Uterus (tissue), 4 donors: ENCODE measurements at places on chromosomes 6 and 20. TPM values are rescaled to one million over a fixed set of nuclear protein-coding genes. Genes with fewer than 3 reads are reported as not detected.

The DNAH8 gene
- not detected for total RNA-seq

The KHDC1 gene
- total RNA-seq, result 1.0 TPM

The ZNF391 gene
- total RNA-seq, result not detected

The OR2J3 gene
- total RNA-seq, result not detected

The TBCC gene
- total RNA-seq, result 7.9 TPM

The CDSN gene
- total RNA-seq, result 0.28 TPM

The ECT2L gene
- total RNA-seq, result 0.51 TPM

The TREML1 gene
- not detected for total RNA-seq

The STMND1 gene
- 1.4 TPM for total RNA-seq

- no peak overlapping the region for H3K4me3 ChIP-seq
- no peaks in the 10 kb centered on the region for H3K4me1 ChIP-seq
- H3K27me3 ChIP-seq, result no peaks in the 10 kb centered on the region
- no peaks in the 10 kb centered on the region for H3K36me3 ChIP-seq
- DNase-seq, result no peak
Observed at GRCh38 chr6:134177236-134177635, 124.8 kb upstream of the SLC2A12 start.

DNA sequence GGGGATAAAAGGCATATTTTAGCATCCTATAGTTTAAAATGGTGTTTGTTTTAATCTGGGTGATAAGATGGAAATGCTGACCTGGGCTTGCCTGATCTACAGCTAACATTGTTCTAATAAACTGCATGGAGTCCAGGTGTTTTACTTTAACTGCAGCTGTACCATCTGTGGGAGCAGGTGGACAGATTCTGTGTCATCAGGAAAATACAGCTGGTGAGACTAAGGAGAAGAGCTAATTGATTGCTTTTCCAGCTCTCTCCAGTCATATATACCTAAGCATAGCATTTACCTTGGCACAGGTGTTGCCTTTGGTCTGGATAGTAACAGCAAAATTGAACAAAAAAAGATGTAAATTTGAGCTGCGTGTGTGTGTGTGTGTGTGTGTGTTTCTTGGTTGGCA is 31.6 kb downstream of the CBFA2T2 start:
- no peak for DNase-seq
- no peaks in the 10 kb centered on the region for H3K4me1 ChIP-seq
- no peaks in the 10 kb centered on the region for H3K36me3 ChIP-seq
- no peak overlapping the region for H3K27ac ChIP-seq
- no peak overlapping the region for H3K4me3 ChIP-seq

DNA sequence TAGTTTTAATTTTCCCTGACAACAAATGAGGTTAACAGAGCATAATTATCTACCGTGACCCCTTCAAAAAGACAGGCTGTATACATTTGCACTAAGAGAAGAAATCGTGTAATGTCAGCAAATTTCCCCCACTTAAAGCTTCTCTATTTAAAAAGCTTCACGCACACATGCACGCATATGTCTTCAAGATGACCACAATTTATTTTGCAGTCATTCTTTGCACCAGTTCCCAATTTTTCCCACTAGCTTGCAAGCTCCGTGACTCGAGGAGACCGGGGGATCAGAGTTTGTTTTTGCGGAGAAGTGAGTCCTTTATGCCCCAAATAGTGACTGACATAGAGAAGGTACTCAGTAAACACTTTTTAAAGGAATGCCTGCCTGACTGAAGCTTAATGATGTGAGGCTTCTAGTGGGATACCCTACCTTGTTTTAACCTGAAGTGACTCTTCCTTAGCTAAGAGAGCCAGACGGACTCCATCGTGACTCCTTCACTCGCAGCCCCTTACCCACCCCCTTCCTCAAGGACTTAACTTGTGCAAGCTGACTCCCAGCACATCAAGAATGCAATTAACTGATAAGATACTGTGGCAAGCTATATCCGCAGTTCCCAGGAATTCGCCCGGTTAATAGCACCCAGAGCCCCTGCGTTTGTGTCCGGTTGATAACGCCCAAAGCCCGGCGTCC is 9.3 kb upstream of the NQO2 start:
- no peaks in the 10 kb centered on the region for H3K27me3 ChIP-seq
- peak overlapping the region; percentile 69 for H3K4me3 ChIP-seq
- DNase-seq, result no peak

GRCh38 chr20:6122873-6123648 is at the start of gene FERMT1:
Gene FERMT1, minus strand, starts transcription at chr20:6123030. Its CDS starts 3,476 bp downstream, at chr20:6119554.
- DNase-seq, result peak; percentile 55
- H3K36me3 ChIP-seq, result no peaks in the 10 kb centered on the region
- H3K4me3 ChIP-seq, result peak within 1 kb of the TSS; percentile 29
- H3K27me3 ChIP-seq, result no peaks in the 10 kb centered on the region
- no peak within 1 kb of the TSS for H3K27ac ChIP-seq

DNA sequence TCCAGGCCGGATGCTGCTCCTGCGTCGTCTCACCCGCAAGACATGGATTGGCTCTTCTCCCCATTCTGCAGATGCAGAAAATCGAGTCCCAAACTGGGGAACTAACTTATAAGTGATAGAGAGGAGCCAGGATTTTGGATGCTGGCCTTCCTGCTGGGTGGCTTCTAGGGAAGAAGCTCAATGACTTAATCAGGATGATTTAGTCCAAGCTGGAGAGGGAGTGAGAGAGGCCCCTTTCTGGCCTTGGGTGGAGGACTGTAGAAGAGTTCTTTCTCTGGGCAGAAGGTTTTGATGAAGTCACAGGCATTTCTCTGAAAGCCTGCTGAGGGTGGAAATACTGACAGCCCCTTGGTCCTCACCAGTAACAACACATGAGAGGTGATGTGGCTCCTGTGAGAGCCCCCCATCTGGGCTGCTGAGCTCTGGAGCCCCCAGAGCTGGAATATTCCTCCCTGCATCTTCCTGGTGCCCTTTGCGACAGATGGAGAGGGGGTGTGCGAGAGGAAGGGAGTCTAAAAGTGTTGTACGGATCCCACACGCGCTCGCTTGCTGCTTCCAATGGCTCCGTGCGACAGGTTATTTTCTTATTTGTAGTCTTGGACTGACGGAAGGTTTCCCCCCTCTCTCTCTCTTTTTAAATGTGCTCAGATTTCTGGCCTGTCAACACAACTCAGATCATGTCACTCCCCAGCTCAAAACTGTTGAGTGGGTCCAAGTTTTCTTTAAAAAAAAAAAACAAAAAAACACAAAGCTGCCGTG is 3.5 kb downstream of the SIRPA start:
- H3K27me3 ChIP-seq, result no peaks in the 10 kb centered on the region
- peak; percentile 35 for DNase-seq
- no peak overlapping the region for H3K27ac ChIP-seq
- H3K4me1 ChIP-seq, result no peaks in the 10 kb centered on the region
- no peaks in the 10 kb centered on the region for H3K36me3 ChIP-seq

- H3K27ac ChIP-seq, result peak overlapping the region; percentile 60
- no peak for DNase-seq
- no peaks in the 10 kb centered on the region for H3K4me1 ChIP-seq
- no peaks in the 10 kb centered on the region for H3K36me3 ChIP-seq
Observed at GRCh38 chr6:135880066-135880972, 28.8 kb downstream of the PDE7B start.

- no peak overlapping the region for H3K4me3 ChIP-seq
- H3K4me1 ChIP-seq, result no peaks in the 10 kb centered on the region
- DNase-seq, result no peak
- H3K27ac ChIP-seq, result no peak overlapping the region
Observed at GRCh38 chr6:56637640-56638039, 5.0 kb downstream of the DST start.

DNA sequence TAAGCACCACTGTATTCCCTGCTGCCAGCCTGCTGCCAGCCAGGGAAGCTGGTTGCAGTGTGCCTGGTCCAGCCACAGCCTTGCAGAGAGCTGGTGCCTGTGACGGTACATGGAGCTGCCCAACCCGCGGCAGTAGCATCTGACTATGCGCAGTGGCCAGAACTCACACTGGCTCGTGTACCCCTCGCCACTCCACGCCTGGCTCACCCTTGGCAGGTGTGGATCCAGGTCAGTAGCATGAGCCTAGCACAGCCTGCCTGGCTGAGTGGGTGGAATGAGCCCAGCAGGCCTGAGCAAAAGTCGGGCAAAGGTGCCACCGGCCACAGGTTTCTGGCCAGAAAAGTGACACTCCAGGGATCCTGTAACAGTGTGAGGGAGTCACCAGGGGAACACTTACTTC is 361.7 kb upstream of the MAP3K7 start:
- DNase-seq, result no peak
- no peak overlapping the region for H3K27ac ChIP-seq
- H3K27me3 ChIP-seq, result no peaks in the 10 kb centered on the region
- no peaks in the 10 kb centered on the region for H3K4me1 ChIP-seq
- H3K36me3 ChIP-seq, result no peaks in the 10 kb centered on the region
- no peak overlapping the region for H3K4me3 ChIP-seq

GRCh38 chr20:3696200-3696599 is 14.4 kb upstream of the ADAM33 start:
- DNase-seq, result no peak
- H3K4me1 ChIP-seq, result no peaks in the 10 kb centered on the region
- no peak overlapping the region for H3K27ac ChIP-seq

DNA sequence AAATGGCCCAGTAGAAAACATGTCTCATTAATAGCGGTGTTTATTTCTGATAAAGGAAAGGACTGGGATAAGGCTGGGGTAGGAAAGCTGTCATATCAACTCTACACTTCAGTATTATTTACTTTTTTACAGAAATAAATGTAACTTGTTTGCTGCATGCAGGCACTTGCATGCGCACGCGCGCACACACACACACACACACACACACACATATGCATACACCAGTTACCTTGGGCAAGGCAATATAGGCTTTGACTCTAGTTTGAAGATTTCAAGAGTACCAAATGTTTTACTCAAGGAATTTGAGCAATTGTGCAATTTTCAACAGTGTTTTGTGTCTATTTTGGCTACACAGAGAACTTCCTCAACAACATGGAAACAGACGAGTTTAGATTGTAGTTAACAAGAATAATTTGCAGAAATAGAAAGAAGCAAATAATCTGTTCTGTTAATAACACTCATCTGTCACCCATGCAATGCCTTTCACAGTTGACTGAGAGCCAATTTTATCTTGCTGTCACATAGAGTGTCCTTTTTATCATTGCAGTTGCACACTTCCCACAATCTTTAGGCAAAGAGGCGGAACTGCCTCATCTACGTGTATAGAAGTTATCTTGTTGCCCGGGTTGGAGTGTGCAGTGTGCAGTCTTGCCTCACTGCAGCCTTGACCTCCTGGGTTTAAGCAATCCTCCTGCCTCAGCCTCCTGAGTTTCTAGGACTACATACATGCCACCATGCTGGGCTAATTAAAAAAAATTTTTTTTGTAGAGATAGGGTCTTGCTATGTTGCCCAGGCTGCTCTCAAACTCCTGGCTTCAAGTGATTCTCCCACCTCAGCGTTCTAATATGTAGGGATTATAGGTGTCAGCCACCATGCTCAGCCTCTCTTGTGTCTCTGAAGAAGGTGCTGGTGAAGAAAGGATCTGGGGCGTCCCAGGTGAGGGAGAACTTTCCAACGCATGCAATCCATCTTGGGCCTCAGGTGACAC is 74.8 kb upstream of the SHLD1 start:
- no peak for DNase-seq
- H3K4me1 ChIP-seq, result no peaks in the 10 kb centered on the region
- H3K27ac ChIP-seq, result no peak overlapping the region

DNA sequence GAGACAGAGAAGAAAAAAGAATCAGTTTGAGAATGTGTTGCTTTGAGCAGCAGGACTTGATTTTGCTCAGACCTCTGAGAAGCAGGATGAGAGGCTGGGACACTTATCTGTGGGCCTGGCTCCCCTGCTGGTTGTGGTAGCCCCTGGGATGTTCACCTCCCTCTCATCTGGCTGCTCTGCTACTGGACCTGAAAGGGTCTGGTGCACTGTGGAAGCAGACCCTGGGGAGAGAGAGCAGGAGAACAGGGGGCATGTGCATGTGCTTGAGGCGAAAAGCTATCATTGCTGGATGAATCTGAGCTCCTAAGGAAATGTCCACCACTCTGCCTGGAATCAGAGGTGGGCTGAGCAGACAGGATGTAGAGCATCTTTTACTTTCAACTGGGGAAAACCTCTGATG is 161.1 kb downstream of the SCP2D1 start:
- H3K27me3 ChIP-seq, result no peaks in the 10 kb centered on the region
- H3K4me1 ChIP-seq, result peaks cover 4% of the 10 kb centered on the region
- H3K36me3 ChIP-seq, result no peaks in the 10 kb centered on the region
- peak overlapping the region; percentile 84 for H3K27ac ChIP-seq

DNA sequence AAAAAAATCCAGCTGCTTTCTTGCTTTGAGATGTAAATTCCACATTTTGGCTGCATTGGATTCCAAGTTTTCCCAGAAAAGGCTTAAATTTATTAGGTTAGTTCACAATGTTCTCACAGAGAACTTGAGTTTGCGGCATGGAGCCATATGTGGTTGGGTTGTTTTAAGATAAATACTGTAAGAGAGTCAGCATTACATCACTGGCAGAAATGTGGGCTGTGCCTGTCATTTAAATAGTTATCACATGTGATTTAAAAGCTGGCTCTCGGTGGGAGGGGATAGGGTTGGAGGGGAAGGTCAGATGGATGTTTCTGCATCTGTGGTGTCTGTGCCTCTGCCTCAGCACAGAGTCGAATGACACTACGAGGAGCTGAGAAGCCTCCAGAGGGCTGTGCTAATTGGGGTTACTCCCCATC is 73.8 kb upstream of the SCP2D1 start:
- DNase-seq, result peak; percentile 80
- H3K4me1 ChIP-seq, result no peaks in the 10 kb centered on the region
- H3K27ac ChIP-seq, result peak overlapping the region; percentile 83
- no peaks in the 10 kb centered on the region for H3K27me3 ChIP-seq
- no peaks in the 10 kb centered on the region for H3K36me3 ChIP-seq

DNA sequence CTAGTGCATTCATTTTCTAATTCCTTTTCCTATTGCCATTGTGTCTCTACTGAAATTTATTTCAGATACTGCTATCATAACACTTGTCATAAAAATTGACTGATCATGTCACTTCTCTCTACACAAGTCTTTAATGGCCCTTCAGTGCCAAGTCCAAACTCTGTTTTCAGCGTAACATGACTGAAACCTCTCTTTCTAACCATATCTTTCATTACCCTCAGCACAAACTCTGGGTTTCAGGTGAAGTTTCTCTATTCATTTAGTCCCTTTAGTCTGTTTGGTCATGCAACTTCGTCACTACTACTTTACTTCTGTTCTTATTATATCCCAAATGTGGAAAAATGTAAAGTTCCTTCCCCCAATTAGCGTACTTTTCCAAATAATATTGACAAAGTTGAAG is 234.9 kb downstream of the OGFRL1 start:
- H3K27ac ChIP-seq, result no peak overlapping the region
- no peaks in the 10 kb centered on the region for H3K27me3 ChIP-seq
- H3K36me3 ChIP-seq, result no peaks in the 10 kb centered on the region
- no peak for DNase-seq

DNA sequence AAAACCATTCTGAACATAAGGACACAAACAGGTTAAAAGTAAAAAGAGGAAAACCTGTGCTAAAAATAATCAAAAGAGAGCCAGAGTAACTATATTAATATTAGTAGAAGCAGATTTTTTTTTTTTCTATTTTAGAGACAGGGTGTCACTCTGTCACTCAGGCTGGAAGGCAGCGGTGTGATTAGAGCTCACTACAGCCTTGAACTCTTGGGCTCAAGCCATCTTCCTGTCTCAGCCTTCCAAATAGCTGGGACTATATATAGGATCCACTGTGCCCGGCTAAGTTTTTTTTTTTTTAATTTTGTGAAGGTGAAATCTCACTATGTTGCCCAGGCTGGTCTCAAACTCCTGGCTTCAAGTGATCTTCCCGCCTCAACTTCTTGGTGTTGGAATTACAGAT is 33.4 kb upstream of the PLN start:
- H3K27ac ChIP-seq, result no peak overlapping the region
- DNase-seq, result no peak
